ENCODE measurements at places on chromosomes 2 and 18.

GRCh38 chr18:74590671-74591070 is 7.0 kb upstream of the ZNF407 start:
- DNase-seq, result no peak

DNA sequence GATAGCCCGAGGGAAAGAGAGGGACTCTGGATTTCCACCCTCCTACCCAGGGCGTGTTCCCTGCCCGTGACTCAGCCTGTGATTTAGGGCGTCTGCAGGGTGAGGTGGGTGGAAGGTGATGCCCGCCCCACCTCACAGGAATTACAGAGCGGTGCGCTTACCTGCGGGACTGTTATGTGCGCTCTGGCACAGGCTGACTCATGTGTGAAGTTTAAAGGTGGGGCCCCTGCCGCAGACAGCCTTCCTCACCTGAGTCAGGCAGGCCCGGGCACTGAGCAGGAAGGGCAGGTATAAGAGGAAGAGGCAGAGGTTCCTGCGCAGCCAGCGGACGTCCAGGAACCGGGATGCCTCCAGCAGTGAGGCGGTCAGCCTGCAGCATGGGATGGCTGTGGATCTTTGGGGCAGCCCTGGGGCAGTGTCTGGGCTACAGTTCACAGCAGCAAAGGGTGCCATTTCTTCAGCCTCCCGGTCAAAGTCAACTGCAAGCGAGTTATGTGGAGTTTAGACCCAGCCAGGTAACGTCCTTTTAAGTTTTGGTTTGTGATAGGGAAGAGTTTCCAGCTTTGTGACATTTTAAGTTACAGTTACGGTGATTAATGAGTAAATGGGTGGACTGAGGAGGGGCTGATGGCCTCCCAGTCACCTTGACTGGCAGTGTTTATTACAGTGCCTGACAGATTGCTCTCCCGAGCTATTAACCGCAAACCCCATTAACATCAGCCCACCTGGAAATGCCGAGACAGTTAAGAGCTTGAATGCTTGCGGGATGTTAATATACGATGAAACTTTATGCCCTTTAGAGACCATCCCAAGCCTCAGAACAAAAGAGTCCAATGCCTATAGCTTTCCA is 141.6 kb upstream of the TTC39C start:
- peak; percentile 31 for DNase-seq

GRCh38 chr2:238401551-238401950 is 25.2 kb upstream of the ASB1 start:
- no peak for DNase-seq

DNA sequence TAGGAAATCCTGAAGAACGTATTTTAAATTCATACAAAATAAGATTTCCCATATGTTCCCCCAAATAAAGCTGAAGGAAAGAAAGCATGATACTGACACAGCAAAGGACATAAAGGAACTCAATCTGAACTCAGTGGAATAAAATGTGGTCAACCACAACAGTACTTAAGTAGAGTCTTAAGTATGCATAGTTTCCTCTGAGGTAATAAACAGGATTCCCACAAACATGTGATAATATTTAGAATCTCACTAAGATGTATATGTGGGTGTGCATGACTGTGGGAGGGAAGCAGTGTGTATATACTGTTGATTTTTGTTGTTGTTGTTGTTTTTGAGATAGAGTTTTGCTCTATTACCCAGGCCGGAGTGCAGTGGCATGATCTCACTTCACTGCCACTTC is 69.3 kb downstream of the NOL10 start:
- no peak for DNase-seq

- no peak for DNase-seq
Measured at GRCh38 chr18:58604311-58604710, 24.6 kb downstream of the ALPK2 start.

DNA sequence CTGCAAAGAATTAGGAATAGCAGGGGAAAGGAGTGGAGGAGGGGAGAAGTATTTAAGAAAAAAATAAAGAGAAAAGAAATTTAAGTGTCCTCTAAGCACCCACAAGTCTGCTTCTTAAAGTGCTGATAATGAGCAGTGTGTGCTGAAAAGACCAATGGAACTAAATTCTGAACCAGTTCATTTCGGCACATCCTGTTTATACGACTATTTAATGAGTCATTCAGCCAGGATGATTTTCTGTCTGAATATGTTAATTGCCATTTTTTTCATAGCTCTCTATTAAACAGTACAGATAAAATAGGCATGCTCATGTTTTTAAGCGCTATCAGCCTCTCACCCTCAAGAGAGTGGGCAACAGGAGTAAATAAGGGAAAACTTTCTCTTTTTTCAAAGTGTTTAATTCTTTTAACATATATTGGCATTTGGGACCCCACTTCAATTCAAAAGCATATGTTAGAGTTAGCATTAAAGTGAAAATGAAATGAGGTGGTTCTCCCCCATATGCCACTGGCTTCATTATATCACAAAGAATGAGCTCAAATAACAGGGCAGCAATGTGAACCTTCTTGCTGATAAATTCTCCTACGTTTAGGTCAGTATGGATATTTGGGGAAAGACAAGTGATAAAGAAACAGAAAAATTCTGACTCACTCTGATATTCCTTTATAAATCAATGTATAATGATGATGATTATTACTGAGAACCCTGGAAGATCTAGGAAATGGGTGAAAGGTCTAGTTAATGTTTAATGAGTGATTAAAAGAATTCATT is 87.5 kb downstream of the TCF4 start:
- DNase-seq, result no peak

DNA sequence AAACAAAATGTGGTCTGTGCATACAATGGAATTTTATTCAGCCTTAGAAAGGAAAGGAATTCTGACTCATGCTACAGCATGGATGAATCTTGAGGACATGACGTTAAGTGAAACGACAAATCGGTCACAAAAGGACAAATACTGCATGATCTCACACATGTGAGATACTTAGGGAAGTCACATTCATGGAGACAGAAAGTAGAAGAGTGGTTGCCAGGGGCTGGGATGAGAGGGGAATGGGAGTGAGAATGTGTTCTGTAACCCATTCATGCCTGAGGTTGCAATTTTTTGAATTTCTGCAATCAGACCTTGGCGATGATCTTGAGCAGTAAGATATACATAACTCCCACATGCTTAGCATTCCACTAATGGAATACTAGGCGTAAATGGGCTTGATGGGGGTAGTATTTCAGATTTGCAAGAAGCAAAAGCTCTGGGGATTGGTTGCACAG is 22.0 kb downstream of the FHL2 start:
- DNase-seq, result no peak

GRCh38 chr2:216727346-216728122 is 32.2 kb upstream of the IGFBP5 start:
- DNase-seq, result no peak

DNA sequence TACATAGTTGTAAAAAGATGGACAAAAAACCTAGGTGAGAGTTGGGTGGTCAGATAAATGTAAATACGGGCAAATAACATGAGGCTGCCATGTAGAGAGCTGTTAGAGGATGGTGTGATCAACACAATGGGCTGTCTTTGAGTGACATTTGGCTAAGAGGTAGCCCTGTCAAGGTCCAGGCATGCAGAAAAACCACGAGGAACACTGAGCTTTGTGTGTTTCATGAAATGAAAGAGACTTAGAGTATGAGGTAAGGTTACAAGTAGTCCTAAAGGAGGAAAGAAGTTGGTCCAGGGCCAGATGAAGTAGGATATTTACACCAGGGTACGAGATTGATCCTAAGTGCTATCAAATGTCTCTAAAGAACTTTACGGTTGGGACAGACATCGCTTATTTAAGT is 160.9 kb downstream of the RDH14 start:
- DNase-seq, result no peak

- no peak for DNase-seq
Measured at GRCh38 chr2:70380621-70381020, 78.8 kb upstream of the FAM136A start.

DNA sequence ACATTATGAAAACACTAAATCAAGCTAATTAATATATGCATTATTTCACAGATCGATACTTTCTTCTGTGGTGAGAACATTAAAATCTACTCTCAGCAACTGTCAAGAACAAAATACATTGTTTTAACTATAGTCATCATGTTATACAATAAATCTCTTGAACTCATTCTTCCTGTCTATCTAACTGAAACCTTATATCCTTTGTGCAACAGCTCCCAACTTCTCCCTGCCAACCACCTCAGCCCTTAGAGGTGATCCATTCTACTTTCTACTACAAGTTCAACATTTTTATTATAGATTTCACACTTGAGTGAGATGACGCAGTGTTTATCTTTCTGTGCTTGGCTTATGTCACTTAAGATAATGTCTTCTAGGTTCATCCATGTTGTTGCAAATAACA is 535.2 kb upstream of the CRIM1 start:
- no peak for DNase-seq

- DNase-seq, result no peak
Measured at GRCh38 chr2:88128654-88129312, 921 bp upstream of the FABP1 start.

- no peak for DNase-seq
Measured at GRCh38 chr18:6950641-6951040, 167.0 kb downstream of the LAMA1 start.

GRCh38 chr18:23885750-23886149 is 128.8 kb upstream of the TTC39C start:
- no peak for DNase-seq

DNA sequence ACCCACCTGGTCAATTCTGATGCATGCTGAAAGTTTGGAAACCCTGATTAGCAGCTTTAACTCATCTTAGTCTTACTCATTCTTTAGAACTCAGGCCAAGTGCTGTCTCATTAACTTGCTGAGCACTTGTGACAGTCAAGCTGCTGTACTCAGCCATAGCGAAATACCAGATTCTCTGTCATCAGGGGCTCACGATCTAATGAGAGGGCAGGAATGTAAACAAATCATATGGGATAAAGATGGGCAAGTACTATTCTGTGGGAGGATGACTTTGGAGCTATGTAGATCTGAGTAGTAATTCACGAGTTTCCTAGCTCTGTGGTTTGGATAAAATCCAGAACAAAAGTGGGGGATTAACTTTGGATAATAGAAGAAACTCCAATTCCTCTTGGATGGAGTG is 376.6 kb downstream of the HRH4 start:
- DNase-seq, result no peak

DNA sequence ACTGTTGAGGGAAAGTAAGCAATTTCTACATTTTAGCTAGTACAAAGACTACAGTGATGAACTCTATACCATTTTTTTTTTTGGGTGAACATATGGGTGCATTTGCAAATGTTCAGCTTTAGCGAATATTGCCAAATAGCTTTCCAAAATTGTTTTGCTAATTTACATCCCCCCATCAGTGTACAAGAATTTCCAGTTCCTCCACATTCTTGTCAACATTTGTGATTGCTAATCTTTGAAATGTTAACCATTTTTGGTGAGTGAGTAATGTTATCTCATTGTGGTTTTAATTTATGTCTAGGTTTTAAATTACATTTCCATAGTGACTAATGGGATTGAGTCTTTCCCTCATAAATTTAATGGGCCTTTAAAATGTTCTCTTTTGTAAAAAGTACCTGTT is 16.4 kb upstream of the CNRIP1 start:
- no peak for DNase-seq

DNA sequence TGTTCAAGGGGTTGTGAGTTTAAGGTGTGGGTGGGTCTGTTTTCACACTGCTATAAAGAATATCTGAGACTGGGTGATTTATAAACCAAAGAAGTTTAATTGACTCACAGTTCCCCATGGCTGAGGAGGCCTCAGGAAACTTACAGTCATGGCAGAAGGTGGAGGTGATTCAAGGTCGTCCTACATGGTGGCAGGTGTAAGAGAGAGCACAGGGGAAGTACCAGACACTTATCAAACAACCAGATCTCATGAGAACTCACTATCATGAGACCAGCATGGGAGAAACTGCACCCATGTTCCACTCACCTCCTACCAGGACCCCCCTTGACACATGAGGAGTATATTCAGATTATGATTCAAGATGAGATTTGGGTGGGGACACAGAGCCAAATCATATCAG is 38.0 kb downstream of the RHBDD1 start:
- DNase-seq, result no peak

- no peak for DNase-seq
Measured at GRCh38 chr2:11941201-11942177, 195.1 kb downstream of the LPIN1 start.

DNA sequence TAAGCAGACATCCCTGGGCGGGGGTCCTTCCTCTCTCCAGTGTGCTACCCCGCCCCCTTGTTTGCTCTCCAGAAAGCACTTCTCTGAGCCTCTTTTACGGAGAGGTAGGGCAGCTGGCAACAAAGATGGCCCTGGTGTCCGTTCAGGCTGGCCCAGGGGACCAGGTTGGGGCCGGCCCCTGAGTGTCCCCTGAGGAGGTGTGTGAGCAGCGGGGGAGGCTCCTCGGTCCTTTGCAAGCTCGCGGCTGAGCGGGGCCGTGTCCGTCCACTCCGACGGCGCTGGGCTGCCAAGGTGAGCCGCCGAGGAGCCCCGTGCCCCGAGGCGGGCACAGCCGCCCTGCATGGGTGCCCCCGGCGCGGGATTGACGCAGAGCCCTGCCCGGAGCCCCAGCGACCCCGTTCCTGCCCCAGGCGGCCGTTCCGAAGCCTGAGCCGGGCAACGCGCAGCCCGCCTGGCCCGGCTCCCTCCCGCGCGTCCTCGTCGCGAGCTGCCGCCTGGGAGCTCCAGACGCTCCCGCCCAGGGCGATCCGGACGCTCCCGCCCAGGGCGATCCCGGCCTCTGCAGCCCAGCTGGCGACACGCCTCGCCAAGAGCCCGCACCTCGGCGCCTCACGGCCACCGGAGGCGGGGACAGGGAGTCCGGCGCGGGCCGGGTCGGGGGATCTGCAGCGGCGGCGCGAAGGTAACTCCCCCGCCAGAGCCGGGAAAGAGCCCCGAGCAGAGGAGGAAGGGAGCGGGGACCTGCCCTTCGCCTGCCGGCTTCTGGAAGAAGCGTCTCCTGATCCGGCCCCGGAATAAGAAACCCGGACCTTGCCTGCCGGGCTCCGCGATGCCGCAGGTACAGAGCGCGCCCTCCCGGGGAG is at the start of gene PROKR1:
Gene PROKR1 (plus strand): TSS at position 569 of the 863 bp plus-strand sequence. CDS start 2,243 bp downstream, outside the sequence.
- no peak for DNase-seq

DNA sequence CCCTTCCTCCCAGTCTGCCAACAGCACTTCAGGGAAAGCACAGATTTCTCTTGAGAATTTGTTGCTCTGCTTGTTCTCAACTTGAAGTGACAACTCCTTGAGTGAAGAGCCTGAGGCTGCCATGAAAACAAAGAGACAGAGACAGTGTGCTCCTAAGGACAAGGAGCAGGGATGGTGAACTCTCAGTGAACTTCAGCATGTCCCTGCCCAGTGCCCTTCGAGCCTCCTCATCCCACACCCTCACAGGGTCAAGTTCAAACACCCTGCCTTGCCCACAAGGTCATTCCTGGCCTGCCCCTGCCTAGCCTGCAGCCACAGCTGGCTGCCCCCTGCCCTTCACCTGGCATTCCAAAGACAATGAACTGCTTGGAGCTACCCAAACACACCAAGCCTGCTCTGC is 343.5 kb upstream of the KLHL29 start:
- no peak for DNase-seq

- DNase-seq, result no peak
Measured at GRCh38 chr2:71857636-71858035, 290.0 kb downstream of the CYP26B1 start.

DNA sequence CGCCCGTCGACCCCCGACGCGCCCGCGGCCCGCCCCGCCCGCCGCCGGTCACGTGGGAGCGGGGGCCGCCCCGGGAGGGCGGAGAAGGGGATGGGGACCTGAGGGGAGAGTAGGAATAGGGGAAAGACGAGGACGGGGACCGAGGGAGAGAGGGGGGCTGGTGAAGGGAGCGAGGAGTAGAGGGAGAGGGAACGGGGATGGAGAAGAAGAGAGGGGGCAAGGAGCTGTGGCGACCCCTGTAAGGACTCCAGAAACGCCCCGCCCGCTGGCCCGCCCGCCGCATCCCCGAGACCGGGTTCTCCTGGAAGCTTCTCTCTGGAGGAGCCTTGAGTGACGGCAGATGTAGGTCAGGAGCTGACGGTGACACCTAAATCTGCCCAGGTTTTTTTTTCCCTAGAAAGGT is 615 bp downstream of the ADNP2 start:
- peak; percentile 57 for DNase-seq

All from stimulated activated naive CD4-positive, alpha-beta T cell (primary cell).